ENCODE measurements at places on chromosomes 11 and 22.

GRCh38 chr22:37797874-37798500, 9.7 kb upstream of the GCAT start:
- no peak for DNase-seq

GRCh38 chr11:33772300-33772699, 2.0 kb downstream of the FBXO3 start:
- no peak for DNase-seq

- DNase-seq: no peak
Measured at GRCh38 chr22:21587803-21588611, 20.5 kb downstream of the UBE2L3 start.

GRCh38 chr11:76745561-76746207, 37.5 kb upstream of the TSKU start:
- peak; percentile 86 for DNase-seq

- DNase-seq: no peak
Measured at GRCh38 chr11:123231256-123231655, 36.2 kb upstream of the CLMP start.

DNA sequence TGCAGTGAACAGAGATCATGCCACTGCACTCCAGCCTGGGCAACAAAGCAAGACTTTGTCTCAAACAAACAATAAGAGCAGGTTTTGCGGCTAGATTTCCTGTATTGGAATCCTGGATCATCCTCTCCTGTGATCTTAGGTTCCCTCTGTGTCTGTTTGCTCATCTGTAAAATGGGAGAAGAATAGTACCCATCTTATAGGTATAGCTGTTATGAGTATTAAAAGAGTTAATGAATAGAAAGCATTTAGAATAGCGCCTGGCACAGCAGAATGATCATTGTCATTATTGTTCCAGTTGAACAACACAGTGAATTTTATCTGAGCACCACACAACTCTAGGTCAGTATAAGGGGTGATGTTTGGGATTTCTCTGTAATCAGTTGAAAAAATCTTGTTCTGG, 10.8 kb downstream of the MARK2 start:
- no peak for DNase-seq

- no peak for DNase-seq
Measured at GRCh38 chr11:83299681-83300080, 13.5 kb upstream of the CCDC90B start.

GRCh38 chr11:85903406-85903805, 48.2 kb downstream of the CCDC83 start:
- no peak for DNase-seq

DNA sequence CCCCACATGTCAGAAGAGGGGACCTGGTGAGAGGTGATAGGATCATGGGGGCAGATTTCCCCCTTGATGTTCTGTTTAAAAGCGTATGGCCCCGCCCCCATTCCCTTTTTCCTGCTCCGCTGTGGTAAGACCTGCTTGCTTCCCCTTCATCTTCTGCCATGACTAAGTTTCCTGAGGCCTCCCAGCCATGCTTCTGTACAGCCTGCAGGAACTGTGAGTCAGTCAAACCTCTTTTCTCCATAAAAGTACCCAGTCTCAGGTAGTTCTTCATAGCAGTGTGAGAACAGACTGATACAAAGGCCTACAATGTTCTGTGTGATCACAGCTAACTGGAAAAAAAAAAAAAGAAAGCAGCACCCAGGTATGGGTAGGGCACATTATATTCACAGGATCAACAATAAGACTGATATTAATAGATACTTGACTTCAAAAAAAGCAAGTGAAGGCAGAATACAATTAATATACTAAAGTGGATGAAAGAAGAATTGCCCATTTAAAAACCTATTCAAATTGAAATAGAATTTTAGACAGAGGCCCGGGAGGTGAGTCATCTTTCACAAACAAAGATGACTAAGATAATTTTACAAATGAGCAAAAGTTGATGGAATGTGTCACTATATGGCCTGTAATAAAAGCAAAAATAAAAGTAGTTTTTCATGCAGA, 1.7 kb upstream of the OR52K1 start:
- DNase-seq: no peak

DNA sequence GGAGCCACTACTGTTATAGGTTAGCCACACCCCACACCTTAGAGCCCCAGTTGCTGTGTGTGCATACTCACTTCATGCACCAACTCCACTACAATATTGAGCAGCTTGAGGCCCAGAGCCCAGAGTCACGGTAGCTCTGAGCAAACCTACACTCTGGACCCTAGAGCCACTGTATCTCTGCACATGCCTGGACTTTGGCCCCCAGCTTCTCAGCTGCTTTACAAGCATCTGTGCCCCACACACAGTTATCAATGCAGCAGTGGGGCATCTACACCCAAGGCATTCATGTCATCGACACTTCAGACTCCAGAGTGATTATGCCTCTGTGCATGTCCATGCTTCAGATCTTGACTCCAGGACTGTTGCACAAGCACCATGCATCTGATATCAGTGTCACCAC, 2.3 kb upstream of the OR5B12 start:
- no peak for DNase-seq

GRCh38 chr22:36741204-36741793, 34.6 kb downstream of the IFT27 start:
- DNase-seq: no peak

- peak; percentile 81 for DNase-seq
Measured at GRCh38 chr11:124800226-124800929, at the start of gene MSANTD2. TSS of gene MSANTD2 (minus strand) at chr11:124800406. CDS start at chr11:124800380, 26 bp downstream.

- DNase-seq: no peak
Measured at GRCh38 chr11:101363706-101364275, 220.0 kb downstream of the TRPC6 start.

DNA sequence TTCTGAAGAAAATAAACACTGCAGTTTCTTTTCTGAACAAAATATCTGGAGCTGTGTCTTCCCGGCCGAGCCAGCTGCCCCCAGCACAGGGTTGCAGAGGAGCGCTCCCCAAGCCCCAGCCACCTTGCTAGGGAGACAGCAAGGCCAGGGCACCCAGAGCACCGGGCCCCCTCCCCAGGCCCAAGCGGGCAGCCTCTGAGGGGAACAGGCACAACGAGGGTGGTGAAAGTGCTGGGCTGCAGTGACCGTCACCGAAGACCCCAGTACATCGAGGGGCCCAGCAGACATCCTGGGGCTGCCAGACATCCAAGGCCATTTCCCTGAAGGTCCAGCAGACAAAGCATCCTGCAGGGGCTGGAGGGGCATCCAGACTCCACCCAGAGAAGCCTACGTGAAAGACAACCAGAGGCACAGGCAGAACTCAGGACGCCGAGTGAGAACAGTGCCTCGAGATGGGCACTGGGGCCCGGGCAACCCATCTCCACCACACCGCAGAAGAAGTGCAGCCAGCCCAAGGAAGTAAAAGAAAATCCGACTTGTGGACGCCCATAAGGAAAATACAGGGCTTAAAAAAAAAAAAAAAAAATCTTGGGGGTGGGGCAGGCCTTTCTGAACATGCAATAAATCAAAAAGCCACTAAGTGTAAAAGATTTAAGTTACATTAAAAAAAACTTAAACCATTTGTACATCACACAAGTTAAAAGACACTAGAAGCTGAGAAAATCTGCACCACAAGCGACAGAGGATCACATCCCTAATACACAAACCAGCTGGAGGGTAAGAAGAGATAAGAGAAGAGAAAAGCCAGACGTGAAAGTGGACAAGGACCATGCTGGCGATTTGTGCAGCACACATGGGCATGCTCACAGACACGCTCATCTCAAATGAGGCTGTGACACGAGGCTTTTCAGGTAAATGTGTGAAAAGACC, 36.0 kb upstream of the COMT start:
- DNase-seq: no peak

DNA sequence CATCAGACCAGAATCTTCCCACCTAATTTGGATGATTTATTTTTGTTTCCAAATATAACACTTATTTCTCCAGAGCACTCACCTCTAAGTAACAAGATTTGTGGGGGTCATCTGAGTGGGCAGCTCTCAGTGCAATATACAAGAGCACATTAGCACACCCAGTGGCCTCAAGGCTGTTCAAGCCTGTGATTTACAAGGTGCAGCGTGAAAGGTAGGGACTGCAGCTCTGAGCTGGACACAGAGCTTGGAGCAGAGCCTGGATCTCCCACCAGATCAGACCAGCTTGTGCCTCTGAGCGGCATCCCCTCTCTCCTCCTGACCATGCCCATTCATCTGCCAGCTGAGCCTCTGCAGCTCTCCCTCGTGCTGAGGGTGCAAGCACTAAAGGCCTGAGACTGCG, 323.3 kb upstream of the ZC3H12C start:
- DNase-seq: no peak

DNA sequence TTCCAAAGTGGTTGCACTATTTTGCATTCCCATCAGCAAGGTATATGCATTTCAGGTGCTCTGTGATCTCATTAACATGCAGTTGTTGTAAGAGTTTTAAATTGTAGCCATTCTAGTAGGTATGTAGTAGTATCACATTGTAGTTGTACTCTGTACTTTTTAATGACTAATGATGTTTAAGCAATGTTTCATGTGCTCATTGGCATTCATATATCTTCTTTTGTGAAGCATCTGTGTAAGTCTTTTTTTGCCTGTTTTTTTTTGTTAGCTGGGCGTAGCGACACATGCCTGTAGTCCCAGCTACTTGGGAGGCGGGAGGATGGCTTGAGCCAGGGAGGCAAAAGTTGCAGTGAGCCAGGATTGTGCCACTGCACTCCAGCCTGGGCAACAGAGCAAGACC, 11.3 kb upstream of the TRIM29 start:
- DNase-seq: no peak

DNA sequence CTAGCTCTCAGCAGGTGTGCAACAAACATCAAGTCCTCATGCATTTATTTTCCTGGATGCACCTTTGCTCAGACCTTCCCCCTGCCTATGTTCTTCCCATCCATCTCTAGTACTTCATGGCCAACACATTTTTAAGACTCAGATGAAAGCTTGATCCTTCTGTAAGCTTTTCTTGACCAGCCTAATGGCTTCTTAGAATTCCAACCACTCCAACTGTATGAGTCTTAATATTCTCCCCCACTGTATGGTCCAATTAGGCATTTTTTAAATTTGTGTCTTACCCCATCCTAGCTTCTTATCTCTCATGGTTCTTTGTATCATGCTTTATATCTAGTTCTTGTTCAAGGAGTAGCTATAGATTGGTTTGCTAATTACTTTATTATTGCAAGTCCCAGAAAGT, 44.8 kb downstream of the TENM4 start:
- DNase-seq: no peak

- DNase-seq: no peak
Measured at GRCh38 chr22:37419370-37419968, 7.8 kb downstream of the ELFN2 start.

GRCh38 chr11:92929246-92929645, 40.2 kb upstream of the MTNR1B start:
- no peak for DNase-seq

DNA sequence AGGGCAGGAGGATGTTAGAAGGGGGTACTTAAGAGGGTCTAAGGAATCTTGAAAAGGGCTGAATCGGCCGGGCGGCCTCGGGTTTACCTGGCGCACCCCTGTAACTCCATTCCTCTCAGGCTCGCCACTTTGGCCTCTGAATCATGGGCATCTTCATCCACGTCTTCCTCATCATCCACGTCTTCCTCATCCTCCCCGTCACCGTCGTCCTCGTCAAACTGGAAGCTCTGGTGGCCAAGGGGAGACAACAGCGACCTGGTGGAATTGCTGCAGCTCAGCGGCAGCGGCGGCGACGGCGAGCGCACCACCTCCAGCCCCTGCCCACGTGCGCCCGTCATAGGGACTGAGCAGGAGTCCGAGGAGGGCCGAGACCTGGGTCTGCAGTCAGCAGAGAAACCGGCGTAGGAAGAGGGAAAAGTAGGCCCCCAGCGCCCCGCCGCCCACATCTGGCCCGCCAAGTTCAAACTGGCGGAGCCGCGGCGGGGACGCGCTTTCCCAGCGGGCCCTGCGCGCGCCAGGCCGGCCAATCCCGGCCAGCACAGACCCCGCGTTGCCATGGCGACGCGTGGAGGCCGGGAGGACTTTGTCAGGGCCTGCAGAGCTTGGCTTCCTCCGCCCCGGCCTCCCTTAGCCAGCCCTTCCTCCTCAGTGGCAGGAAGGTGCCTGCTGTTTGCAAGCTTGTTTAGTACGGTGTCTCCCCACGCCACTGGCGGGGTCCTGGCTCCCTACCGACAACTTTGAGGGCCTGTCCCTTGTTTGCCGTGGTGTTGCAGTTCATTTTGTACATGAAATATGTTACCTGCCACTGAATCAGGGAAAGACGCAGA, at the start of gene CCDC34:
Gene CCDC34, minus strand, starts transcription at position 467 of the 827 bp plus-strand sequence. Its CDS starts 21 bp downstream, at position 446.
- DNase-seq: peak; percentile 93

DNA sequence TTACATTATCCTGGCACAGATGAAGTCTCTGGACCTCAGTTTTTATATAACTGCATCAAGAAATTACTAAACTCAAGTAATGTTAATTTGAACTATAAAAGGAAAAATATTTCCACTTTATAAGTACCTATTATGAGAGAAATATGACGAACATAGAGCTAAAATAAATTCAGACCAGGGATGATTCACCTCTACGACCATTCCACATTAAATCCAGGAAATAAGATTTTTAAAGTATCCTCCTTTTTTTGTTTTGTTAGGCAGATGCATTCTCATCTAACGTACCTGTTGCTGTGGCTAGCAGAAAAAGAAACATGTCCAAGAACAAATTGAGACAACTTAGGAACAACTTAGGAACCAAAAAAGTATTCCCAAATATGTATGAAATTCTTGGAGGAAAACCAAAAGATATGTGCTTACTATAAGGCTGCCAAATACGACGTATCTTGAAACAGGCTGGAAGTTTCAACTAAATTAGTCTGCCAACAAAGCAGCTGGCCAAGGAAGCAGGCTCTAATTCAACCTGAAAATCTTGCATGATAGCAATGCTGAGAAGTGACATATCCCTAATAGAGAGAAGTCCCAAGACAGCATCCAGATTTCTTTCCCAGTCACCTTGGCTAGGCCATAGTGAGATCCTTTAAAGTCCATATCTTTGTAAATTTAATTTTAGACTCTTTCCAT, 15.7 kb downstream of the SPTY2D1 start:
- DNase-seq: no peak

GRCh38 chr22:30947173-30947815, 21.3 kb downstream of the MORC2 start:
- DNase-seq: no peak

GRCh38 chr11:34104680-34105078, 750 bp upstream of the NAT10 start:
- no peak for DNase-seq

- DNase-seq: no peak
Measured at GRCh38 chr11:4884361-4884760, 2.7 kb downstream of the OR51T1 start.

- DNase-seq: no peak
Measured at GRCh38 chr11:68049509-68050370, 10.9 kb downstream of the TCIRG1 start.

GRCh38 chr11:19428206-19429002, 187.7 kb upstream of the E2F8 start:
- DNase-seq: no peak

- DNase-seq: no peak
Measured at GRCh38 chr11:130301002-130301401, 13.7 kb downstream of the ZBTB44 start.

DNA sequence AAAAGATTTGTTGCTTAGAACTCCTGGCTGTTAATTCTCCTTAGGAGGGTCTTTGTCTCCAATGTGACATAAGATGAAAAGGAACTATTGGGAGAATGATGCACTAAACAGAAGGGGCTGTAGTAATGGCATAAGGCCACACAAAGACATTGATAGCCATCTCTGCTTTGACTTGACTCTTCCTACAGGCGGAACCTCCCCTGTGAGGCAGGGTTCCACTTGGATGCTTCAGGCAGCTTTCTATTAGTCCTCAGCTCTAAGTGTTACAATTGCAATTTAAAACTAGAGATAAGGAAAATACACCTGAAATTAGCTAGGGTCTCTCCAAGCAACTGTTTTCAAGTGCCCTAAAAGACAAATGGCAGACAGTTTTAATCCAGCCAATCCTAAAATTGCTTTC, 391.6 kb upstream of the CCDC90B start:
- no peak for DNase-seq

GRCh38 chr11:92765965-92766371, 203.5 kb upstream of the MTNR1B start:
- peak; percentile 17 for DNase-seq
